Activated CD4-positive, alpha-beta memory T cell treated with anti-CD3 and anti-CD28 coated beads for 36 hours (primary cell): ENCODE measurements at places on chromosomes 11 and 22. TPM values are rescaled to one million over a fixed set of nuclear protein-coding genes. Genes with fewer than 3 reads are reported as not detected.

OR52E8 gene
- total RNA-seq: not detected

TLCD5 gene
- 1.6 TPM for total RNA-seq

NCAM1 gene
- not detected for total RNA-seq

CARD18 gene
- not detected for total RNA-seq

SCO2 gene
- total RNA-seq: 1.9 TPM
